ENCODE measurements at places on chromosomes 7 and 10. TPM values are rescaled to one million over a fixed set of nuclear protein-coding genes. Genes with fewer than 3 reads are reported as not detected.

The HSPA12A gene
- total RNA-seq = 1.9 TPM

The RPEL1 gene
- not detected for total RNA-seq

The SH2D4B gene
- total RNA-seq = not detected

The RHOBTB1 gene
- 3.4 TPM for total RNA-seq

The NRF1 gene
- 18.3 TPM for total RNA-seq

The FOXP2 gene
- 22.1 TPM for total RNA-seq

The ITIH2 gene
- not detected for total RNA-seq

The WEE2 gene
- total RNA-seq = not detected

The GNAT3 gene
- not detected for total RNA-seq

The HOXA11 gene
- not detected for total RNA-seq

The AEBP1 gene
- 4.6 TPM for total RNA-seq

The ERCC6 gene
- total RNA-seq = 8.5 TPM

The VDAC2 gene
- total RNA-seq = 219 TPM

The CTAGE8 gene
- total RNA-seq = 0.23 TPM

The HOXA9 gene
- not detected for total RNA-seq

The MIOS gene
- total RNA-seq = 55.5 TPM

The NUTM2E gene
- total RNA-seq = not detected

The KAZALD1 gene
- total RNA-seq = 1.4 TPM

The PON2 gene
- total RNA-seq = 46.7 TPM

The SLC39A12 gene
- not detected for total RNA-seq

The LMOD2 gene
- total RNA-seq = not detected

The SUGCT gene
- 4.4 TPM for total RNA-seq

The ELFN1 gene
- total RNA-seq = 0.38 TPM

The CNNM1 gene
- 2.7 TPM for total RNA-seq

The UBTD1 gene
- total RNA-seq = 6.6 TPM

The ZNF503 gene
- total RNA-seq = 15.3 TPM

The GALNT17 gene
- total RNA-seq = 3.1 TPM

The HABP2 gene
- 0.09 TPM for total RNA-seq

The CLDN3 gene
- not detected for total RNA-seq

The PALD1 gene
- total RNA-seq = 3.1 TPM

The C10orf105 gene
- not detected for total RNA-seq

The DPY19L1 gene
- 27.1 TPM for total RNA-seq
